ENCODE measurements at places on chromosomes 11 and 22. TPM values are rescaled to one million over a fixed set of nuclear protein-coding genes. Genes with fewer than 3 reads are reported as not detected.
A peak's percentile ranks its signal among the peaks of the same experiment; 100 is the strongest.

- no peak for DNase-seq
Measured at GRCh38 chr22:48301421-48301820, 1526.3 kb downstream of the BRD1 start.

IL18BP gene
- 1.5 TPM for total RNA-seq

DNA sequence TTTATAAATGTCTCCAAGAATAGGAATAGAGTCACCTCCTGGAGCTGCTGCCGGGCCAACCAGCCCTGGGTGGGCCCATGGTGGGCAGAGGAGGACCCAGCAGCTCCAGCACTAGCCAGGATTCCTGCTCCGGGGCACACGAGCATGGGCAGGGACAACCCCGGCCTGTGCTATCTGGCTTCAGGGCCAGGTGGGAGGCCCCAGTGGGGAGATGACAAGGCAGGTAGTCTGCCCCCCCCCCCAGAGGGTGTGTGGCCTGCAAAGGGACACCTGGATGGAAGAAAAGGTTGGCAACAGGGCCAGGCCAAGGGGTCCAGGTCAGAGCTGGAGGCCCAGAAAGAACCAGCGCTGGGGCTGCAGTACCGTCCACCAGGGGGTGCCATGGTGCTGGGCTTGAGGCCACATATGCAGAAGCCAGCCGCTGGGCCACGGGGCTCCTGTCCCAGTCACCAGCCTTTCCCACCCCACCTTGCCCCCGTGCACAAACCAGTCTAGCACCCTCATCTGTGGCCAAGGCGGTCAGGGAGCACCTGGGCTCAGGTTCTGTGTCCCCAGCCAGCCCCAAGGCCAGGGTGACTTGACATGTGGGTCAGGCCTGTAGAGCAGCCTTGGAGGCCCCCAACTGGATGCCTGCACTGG, 3.4 kb downstream of the TSPAN32 start:
- peak; percentile 50 for DNase-seq

GRCh38 chr22:43750751-43751150, 61.4 kb downstream of the EFCAB6 start:
- DNase-seq = no peak

- peak; percentile 71 for DNase-seq
Measured at GRCh38 chr11:87926250-87926970, 248.8 kb downstream of the RAB38 start.

DNA sequence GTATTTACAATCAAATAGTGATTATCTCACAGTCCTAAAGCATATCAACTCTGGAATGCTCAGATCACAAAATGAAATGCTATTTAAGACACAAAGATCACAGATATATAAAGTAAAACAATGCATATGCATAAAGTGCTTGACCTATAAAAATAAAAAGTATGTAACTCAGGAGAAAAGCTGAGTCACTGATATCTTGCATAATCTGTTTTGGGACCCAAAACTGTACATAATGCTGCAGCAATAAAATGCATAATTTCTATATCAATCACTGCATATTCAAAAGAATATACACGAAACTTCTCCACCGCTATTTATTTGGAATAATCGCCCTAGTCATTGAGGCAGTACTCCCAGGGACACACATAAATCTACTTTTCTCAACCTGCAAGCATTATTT, 34.9 kb upstream of the GRIA4 start:
- DNase-seq = no peak

DNA sequence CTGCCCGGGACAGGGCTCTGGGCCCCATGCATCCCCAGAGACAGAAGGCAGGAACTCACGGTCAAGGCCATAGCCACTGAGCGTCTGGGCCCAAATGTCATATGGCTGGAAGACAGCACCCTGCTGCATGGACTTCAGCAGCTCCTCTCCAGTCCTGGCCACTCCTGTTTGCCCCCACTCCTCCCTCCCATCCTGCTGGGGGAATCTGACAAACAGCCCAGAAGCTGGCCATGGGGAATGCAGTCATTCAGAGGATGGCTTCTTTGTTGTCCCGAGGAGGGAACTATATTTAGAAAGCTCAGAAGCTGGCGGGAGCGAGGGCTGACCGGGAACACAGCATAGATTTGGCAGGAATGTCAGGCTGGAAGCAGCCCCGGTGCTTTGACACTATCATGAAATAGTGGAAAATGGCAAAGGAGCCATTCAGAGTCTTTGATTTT, 35.0 kb downstream of the DKK3 start:
- peak; percentile 86 for DNase-seq

KRTAP5-9 gene
- total RNA-seq = not detected

- no peak for DNase-seq
Measured at GRCh38 chr11:91178366-91178765, 955.5 kb upstream of the CHORDC1 start.

- no peak for DNase-seq
Measured at GRCh38 chr22:29377979-29378378, 10.4 kb downstream of the AP1B1 start.

KCTD14 gene
- total RNA-seq = 0.77 TPM

MYEOV gene
- 1.2 TPM for total RNA-seq

DNA sequence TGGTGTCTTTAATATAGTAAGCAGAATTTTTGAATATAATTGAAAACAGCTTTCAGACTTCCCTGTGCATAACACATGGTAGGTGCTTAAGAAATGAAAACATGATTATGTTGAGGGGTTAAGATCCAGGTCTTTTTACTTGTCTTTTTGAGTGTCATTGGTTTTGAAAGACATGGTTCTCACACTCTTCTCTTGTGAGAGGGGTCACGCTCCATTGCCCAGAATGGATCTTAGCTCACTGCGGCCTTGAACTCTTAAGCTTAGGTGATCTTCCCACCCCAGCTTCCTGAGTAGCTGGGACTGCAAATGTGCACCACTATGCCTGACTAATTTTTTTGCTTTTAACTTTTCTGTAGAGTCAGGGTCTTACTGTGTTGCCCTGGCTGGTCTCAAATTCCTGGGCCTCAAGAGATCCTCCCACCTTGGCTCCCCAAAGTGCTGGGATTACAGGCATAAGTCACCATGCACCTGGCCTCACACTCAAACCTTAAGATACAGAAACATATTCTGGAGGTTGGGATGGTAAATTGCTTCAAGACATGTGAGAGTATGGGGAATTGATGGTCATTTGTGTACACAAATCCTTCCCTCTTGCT, 1.4 kb downstream of the SPCS2 start:
- no peak for DNase-seq

C11orf65 gene
- total RNA-seq = 1.8 TPM

GRCh38 chr11:11931461-11932055, 76.9 kb downstream of the DKK3 start:
- peak; percentile 84 for DNase-seq

DNA sequence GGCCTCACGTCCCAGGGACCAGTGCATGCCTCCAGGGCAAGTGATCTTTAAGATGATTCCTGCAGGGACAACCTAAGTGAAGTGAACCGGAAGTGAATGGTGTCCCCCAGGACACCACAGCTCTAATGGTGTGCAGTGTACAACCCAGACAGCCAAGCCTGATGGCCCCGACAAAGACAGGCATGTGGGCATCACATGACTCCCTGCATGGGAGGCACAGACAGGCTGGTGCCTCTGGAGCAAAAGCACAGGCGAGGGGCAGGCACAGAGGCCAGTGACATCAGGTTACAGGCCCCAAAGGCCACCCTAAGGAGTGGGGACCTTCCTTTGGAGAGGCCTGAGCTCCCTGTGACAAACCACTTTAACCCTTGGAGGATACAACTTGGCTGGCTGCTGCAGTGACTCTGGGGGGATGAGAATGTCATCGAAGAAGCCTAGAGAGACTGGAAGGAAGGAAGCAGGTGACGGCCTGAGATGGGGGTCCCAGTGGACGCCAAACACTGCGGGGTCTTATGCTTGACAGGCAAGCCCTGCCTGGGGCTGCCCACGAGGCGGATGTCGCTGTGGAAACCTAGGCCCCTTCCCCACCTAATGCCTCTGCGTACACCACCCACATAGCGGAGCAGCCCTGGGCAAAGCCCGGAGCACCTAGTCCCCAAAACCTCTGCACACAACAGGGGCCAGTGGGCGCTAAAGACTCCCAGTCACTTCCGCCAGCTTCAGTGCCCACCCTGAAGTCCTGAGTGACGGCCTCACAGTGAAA, 12.4 kb downstream of the POLR3H start:
- no peak for DNase-seq

- DNase-seq = no peak
Measured at GRCh38 chr11:110318638-110319404, 22.4 kb upstream of the RDX start.

TSSK2 gene
- total RNA-seq = not detected

DNA sequence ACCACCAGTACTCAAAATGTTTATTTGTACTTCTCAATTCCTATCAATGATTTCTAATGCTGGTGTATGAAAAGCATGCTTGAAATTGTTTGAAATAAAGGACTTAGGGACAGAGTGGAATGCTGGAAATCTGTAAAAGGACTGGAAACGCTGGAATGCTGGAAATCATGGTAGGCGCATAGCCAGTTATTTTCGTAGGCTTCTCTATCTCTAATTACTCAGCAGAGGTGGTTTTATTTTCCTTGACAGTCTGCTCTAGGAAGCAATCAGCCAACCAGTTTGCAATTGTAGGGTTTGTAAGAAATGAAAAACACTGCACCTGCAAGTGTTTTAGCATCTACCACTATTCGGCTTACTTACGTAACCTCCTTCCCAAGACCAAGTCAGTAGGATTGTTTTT, 788 bp downstream of the LIN7C start:
- DNase-seq = no peak

CDKN1C gene
- 31.5 TPM for total RNA-seq

GRCh38 chr22:27571463-27572277, 229.9 kb downstream of the MN1 start:
- no peak for DNase-seq

- peak; percentile 23 for DNase-seq
Measured at GRCh38 chr22:28497188-28497587, 182.5 kb downstream of the TTC28 start.

GRCh38 chr11:127926721-127927120, 660.6 kb downstream of the ETS1 start:
- DNase-seq = no peak
